ENCODE measurements at places on chromosomes 1 and 21. TPM values are rescaled to one million over a fixed set of nuclear protein-coding genes. Genes with fewer than 3 reads are reported as not detected.

GRCh38 chr1:9183898-9184297, 50.7 kb upstream of the H6PD start:
- H3K27ac ChIP-seq, result no peak overlapping the region
- no peak for DNase-seq
- peak overlapping the region; percentile 65 for H3K4me3 ChIP-seq
- H3K27me3 ChIP-seq, result peaks cover 30% of the 10 kb centered on the region
- no peaks in the 10 kb centered on the region for H3K36me3 ChIP-seq

GRCh38 chr1:60903591-60903990, 178.8 kb upstream of the NFIA start:
- DNase-seq, result no peak
- no peak overlapping the region for H3K27ac ChIP-seq
- H3K36me3 ChIP-seq, result no peaks in the 10 kb centered on the region
- no peak overlapping the region for H3K4me3 ChIP-seq

DNA sequence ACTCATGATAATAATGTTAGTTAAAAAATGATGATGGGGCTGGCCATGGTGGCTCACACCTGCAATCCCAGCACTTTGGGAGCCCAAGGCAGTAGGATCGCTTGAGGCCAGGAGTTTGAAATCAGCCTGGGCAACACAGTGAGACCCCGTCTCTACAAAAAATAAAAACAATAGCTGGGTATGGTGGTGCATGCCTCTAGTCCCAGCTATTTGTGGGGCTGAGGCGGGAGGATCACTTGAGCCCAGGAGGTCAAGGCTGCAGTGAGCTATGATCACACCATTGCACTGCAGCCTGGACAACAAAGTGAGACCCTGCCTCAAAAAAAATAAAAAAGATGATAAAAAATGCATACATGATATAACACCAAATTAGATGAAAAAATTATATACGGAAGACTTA, 5.3 kb downstream of the P3H1 start:
- H3K4me3 ChIP-seq, result no peak overlapping the region
- H3K27ac ChIP-seq, result no peak overlapping the region
- H3K4me1 ChIP-seq, result peaks cover 5% of the 10 kb centered on the region

DNA sequence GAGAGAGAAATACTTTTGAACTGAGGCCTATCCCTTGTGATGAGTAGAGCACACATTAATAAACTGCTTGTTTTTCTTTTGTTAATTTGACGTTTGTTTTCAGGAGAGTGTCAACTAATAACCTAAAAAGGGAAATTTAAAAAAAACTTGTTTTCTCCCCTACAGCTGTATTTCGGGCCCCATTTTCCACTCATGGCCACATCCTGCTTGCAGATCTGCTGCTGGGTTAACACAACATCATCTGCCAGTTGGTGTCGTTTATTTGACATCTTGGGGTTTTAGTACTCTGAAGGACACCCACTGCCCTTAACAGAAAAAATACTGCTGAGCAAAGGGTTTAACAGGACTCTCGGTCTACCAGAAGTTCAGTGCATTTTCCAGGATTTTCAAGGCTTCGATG, 848 bp upstream of the PYHIN1 start:
- no peak for DNase-seq
- no peak overlapping the region for H3K27ac ChIP-seq
- H3K27me3 ChIP-seq, result no peaks in the 10 kb centered on the region
- H3K4me3 ChIP-seq, result no peak overlapping the region
- H3K4me1 ChIP-seq, result no peaks in the 10 kb centered on the region
- H3K36me3 ChIP-seq, result no peaks in the 10 kb centered on the region

DNA sequence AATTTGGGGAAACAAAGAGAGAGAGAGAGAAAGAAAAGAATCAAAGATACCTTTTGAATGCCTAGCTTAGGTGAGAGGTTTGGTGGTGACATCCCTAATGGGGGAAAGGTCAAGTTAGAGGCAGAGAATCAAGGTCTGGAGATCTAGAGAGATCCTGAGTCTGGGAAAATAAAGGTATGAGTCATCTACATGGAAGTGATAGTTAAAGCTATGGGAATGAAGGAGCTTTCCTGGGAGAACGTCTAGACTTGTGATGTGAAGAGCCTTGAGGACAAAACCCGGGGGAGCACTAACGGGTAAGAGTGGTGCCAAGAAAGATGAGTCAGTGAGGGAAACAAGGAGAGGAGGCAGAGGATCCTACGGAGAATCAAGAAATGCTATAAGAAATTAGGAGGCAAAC, 110.8 kb upstream of the RUNX1 start:
- no peak overlapping the region for H3K27ac ChIP-seq
- DNase-seq, result no peak
- H3K4me3 ChIP-seq, result no peak overlapping the region
- H3K27me3 ChIP-seq, result no peaks in the 10 kb centered on the region
- H3K36me3 ChIP-seq, result no peaks in the 10 kb centered on the region

DNA sequence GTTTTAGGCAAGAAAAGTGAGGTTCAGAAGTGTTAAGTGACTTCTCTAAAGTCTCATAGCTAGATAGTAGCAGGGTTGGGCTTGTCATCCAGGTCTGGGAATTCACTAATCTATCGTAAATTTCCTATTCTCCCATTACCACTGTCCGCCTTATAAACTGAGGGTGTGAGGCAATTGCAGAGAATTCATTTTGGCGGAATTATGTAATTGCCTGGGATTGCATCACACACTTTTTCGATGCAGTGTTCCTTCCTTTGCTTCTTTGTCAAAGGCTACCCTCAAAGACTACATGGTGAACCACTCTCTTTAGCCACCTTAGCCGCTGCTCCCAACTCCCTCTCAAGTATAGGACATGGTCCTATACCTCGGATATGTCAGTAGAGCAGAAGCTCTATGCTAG, 19.1 kb downstream of the SELP start:
- no peaks in the 10 kb centered on the region for H3K4me1 ChIP-seq
- H3K27me3 ChIP-seq, result no peaks in the 10 kb centered on the region
- no peaks in the 10 kb centered on the region for H3K36me3 ChIP-seq
- no peak overlapping the region for H3K27ac ChIP-seq

Gene FAM72B
- 48.4 TPM for total RNA-seq

Gene FBXO2
- 0.56 TPM for total RNA-seq

Gene ZNF593OS
- total RNA-seq, result 2.1 TPM

DNA sequence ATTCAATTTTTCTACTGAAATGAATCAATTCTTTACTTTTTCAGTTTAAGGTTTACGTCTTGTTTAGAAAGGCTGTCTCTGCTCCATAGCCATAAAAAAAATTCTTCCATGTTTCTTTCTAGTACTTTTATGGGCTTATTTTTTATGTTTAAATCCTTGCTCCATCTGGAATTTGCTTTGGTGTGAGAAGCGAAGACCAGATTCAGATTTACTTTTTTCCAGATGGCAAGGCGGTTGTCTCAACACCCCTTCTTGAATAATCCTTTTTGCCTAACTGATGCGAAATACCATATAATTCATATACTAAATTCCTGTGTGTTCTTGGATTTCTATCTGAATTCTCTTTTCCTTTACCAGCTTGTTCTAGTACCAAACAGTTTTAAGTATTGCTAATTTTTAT, 101.5 kb downstream of the C1orf94 start:
- H3K4me1 ChIP-seq, result no peaks in the 10 kb centered on the region
- no peak overlapping the region for H3K4me3 ChIP-seq
- H3K27ac ChIP-seq, result no peak overlapping the region
- no peaks in the 10 kb centered on the region for H3K27me3 ChIP-seq
- DNase-seq, result no peak
- H3K36me3 ChIP-seq, result no peaks in the 10 kb centered on the region

Gene SYCP1
- total RNA-seq, result not detected

Gene TNFRSF25
- total RNA-seq, result 15.6 TPM

DNA sequence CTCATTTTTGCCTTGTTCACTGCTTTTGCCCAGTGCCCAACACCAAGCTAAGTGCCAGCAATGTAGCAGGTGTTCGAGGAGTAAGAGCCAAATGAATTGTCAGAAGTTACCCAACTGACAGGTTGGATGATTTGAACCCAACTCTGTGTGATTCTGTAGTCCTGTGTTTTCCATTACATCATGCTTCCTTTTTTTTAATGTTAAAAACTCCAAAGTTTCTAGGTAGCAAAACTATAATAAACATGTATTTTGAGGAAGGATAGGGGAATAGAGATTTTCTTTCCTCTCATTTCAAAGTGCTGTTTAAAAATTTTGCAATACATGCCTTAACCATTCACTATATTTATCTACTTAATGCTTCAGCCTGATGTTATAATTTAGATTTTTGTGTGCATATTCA, 34.1 kb downstream of the BCL9 start:
- H3K27ac ChIP-seq, result no peak overlapping the region
- H3K4me3 ChIP-seq, result no peak overlapping the region
- DNase-seq, result no peak
- H3K27me3 ChIP-seq, result no peaks in the 10 kb centered on the region

Gene NDUFS5
- 414 TPM for total RNA-seq

DNA sequence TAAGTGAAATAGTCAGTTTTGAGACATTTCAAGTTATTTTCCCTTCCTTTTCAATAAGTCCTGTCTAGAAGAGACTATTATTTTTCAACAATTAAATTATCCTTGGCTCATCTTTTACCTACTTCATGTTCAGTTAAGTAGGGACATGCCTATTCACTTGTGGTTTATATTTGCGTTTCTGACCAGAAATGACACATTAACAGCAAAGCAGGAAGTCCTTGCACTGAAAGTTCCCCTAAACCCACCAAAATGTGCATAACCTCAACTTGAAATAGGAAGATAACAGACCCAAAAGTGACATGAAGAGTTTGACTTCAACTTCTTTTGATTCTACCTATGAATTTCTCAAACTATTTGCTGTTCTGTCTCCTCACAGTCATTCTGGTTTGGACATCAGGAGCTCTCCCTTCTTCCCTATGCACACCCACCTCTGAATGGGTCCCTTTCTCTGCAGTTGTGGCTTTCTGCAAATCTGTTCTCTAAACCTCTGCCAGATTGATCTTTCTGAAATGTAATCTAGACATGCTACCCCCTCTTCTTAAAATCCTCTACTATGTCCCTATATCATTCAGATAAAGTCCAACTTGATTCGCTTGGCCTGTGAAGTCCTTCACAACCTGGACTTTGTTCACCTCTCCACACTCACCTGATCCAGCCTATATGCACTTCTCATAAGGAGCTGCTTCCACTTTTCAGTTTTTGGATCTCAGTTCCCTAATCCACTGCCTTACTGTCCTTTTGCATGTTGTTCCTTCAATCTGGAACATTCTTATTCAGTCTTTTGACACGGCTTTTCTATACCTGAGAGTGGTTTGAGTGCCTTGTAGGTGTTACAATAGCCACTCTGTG, 661.5 kb upstream of the ADGRL4 start:
- H3K27me3 ChIP-seq, result no peaks in the 10 kb centered on the region
- no peak overlapping the region for H3K4me3 ChIP-seq
- H3K36me3 ChIP-seq, result no peaks in the 10 kb centered on the region

DNA sequence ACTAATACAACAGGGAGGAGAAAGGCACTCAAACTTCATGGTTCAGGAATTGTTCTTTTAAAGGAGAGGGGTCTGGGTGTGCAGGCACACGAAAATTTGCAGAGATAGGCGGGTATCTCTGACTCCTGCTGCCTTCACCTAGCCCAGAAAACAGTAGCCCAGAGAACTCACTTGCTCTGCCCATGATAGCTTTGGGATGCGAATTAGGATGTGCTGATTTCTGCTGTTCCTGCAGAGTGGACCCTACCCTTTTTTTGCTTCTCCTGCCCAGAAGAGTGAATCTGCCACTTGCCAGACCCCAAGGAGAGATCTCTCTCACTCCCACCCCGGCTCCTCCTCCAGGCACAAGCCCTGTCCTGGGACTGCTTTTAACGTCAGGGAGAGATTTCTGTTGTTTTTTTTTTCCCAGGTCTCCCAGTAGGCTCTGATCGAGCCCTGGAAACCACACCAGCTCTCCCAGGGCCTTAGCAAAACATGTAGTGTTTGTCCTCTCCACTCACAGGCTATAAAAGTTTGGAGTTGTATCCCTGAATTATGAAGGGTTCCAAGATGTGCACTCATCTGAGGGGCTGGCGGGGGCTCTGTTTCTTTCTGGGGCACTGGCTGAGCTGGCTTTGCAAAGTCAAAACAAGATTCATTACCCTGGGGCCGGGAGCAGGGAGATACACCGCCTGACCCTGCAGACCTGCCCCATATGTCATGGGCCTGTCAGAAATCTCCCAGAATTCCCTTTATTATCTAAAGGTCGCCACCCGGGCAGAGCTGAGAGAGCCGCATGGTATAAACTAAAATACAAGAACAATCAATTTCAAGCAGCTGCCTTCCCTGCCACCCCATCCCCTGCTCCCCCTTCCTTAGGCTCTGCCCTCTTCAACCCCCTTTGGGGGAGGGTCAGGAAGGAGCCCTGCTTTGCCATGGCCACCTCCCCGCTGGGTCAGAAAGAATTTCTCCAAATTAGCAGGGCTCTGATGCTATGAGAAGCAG, 17.9 kb downstream of the PLXNA2 start:
- no peak overlapping the region for H3K27ac ChIP-seq
- H3K4me3 ChIP-seq, result no peak overlapping the region
- H3K27me3 ChIP-seq, result no peaks in the 10 kb centered on the region
- H3K4me1 ChIP-seq, result peaks cover 18% of the 10 kb centered on the region

DNA sequence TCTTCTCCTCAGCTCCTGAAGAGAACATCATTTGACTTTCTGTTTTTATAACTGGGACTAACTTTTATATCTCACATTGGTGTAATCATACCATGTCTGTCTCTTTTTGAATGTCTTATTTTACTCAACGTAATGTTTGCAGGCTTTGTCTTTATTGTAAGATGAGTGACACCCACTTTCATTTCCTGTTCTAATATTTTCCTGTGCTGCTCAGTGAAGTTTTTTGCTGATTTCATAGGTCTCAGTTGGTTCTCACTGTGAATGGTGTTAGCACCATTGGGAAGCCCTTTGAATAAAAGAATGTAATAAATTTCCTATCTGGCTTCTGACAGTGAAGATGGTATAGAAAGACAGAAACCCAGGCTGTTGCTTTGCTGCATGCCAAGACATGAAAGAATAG, 84.0 kb downstream of the RAVER2 start:
- H3K27me3 ChIP-seq, result no peaks in the 10 kb centered on the region
- no peaks in the 10 kb centered on the region for H3K36me3 ChIP-seq
- no peak for DNase-seq

DNA sequence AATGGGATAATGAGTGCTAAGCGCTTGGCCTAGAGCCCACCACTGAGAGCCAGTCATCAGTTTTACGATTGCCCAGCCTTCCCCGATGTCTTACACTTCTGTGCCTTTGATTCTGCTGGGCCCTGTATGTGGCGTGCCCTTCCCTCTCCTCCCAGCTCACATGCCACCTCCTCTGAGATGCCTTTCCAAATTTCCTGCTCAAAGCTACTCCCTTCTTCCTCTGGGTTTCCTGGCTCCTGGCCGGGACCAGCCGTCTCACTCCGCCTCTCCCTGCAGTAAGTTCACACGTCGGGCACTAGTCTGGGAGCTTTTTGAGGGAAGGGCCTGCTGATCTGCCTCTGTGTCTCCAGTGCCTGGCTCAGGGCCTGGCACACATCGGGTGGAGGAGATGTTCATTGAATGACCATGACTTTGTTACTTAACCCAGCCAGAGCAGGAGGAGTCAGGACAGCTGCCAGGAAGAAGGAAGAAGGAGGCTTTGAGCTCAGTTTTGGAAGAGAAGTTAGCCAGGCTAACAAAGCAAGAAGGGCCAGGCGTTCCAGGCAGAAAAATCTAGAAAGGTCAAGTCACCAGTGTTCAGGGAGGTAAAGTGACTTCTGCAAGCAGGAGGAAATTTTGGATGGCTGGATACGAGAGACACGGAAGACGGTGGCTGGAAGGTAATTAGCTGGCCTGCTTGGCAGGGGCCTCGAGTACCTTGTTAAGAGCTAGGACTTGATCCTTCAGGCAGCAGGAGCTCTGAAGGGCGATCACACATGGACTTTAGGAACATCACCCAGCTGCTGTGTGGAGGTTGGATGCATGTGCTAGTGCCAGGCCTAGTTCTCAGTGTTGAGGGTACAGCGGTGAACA, 63.6 kb downstream of the EPHB2 start:
- no peaks in the 10 kb centered on the region for H3K36me3 ChIP-seq
- H3K27me3 ChIP-seq, result no peaks in the 10 kb centered on the region
- peaks cover 41% of the 10 kb centered on the region for H3K4me1 ChIP-seq
- DNase-seq, result no peak

Data from neural progenitor cell (in vitro differentiated cells).